Stimulated activated memory B cell treated with anti-CD40 and anti-IgM and Interleukin-4, amounts not matched to agents 10 μg/mL and 1 μg/mL and 100 μg/mL, for 72 hours (primary cell): ENCODE measurements at places on chromosomes 11 and 22.

GRCh38 chr22:43185860-43186261 lies 1.1 kb downstream of the TTLL12 start:
- ATAC-seq: no peak

DNA sequence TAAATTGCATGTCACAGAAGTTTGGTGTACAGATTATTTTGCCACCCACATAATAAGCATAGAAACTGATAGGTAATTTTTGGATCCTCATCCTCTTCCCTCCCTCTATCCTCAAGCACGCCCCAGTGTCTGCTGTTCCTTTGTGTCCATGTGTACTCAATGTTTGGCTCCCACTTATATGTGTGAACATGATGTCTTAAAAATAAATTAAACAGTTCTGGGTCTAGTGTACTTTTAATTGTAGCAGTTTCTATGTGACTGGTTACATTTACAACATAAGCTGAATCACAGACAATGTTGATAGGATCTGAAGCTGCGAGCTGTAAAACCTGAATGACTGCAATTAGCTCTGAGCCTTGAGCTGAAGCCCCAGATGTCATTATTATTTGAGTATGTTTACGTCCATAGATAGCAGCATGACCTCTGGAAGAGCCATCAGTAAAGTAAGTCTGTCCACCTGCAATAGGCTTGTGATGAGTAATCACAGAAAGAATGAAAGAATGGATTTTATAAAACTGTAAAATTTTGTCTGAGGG lies 29.7 kb downstream of the OR10A6 start:
- no peak for ATAC-seq

GRCh38 chr11:69383372-69384250 lies 89.7 kb downstream of the MYEOV start:
- ATAC-seq: no peak

DNA sequence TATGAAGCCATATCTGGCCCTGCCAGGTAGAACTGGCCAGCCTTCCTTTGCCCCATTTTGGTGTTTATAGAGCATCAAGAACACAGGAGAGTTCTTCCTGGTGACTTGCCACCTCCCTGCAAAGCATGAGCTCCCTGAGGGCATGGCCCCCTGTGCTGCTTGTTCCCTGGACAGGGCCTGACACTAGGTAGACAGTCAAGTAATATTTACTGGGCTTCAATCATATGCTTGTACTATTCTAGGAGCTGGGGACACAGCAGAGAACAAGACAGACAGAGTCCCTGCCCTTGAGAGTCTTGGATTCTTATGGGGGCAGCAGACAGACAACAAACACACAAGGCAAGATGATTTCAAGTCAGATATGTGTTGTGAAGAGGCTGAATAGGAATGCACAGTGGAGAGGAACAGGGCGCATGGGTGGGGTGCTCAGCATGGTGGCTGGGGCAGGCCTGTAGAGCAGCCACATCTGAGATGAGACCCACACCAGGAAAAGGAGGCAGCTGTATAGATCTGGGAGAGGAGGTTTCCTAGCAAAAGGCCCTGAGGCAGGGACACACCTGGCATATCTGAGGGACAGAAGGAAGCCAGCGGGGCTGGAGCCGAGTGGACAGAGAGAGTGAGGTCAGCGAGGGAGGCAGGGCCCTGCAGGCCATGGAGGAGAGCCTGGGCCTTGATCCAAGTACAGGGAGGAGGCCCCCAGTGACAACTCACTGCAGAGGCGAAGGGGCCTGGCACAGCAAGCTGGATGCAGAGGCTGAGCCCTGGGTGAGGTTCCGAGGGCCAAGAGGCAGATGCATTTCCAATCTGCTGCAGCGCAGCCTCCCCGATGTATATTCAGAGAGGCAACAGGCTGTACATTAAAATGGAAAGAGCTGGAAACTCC lies 10.2 kb upstream of the CBX6 start:
- no peak for ATAC-seq

DNA sequence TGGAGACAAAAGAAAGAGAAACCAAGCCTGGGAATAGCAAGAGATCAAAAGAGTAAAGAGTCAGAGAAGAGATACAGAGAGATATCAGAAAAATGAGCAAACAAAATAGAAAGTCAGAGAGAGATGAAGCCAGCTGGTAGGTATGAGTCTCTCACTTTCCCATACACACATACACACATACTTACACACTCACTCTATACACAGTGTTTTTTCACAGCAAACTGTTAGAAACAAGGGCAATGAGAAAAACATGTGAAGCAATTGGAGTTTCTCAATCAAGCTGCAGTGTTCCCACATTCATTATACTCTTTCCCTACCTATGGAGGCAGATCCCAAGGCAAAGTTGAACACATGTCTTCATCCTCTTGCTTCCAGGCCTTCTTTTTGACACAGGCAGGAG lies 2.6 kb upstream of the NLRP10 start:
- no peak for ATAC-seq

DNA sequence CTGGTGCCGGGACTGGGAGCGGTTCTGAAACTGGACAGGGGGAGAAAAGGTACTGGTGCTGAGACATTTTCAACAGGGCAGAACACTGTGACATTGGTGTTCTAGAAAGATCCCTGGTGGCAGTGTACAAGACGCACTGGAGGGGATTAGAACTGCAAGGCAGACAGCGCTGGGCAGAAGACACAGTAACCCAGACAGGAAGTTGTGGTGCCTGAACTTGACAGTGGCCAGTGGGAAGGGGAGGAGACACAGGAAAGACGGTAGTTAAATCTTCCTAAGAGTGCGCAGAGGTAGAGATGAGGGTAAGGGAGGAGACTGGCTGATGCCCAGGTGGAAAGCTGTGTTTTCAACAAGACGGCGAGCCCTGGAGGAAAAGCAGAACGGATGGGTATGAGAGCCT lies 24.5 kb downstream of the FAM227A start:
- no peak for ATAC-seq

- no peak for ATAC-seq
Measured at GRCh38 chr11:120646206-120646605, 134.7 kb downstream of the GRIK4 start.

DNA sequence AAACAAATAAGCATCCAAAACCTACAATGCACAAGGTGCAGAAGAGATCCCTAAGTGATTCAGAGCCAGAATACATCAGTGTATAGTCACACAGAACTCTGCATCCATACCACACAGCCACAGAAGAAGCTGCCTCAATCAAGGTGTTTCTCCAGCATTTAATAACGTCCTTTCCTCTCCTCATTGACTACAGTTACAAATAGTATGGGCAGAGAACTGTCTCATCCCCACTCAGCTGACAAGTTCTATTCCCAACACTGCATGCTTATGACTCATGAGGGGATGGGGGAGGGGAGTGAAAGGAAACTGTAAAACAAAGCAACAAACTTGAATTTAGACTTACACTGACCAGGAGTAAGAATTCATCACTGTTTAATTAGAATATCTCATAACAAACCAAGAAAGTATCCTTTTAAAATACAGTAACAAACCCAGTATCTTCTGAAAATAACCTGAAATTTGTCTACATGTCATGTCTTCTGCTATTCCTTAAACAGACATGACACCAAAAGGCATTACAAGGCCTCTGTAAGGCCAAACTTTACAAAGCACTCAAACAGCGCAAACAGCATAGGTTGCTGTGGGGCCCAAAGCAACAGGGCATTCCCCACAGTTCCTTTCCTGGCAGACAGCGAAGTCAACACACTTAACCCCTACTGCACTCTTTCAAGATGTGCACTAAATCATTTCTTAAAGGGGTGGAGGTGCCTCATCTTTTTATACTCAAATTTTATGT lies 29.3 kb downstream of the CELF1 start:
- peak; percentile 86 for ATAC-seq

DNA sequence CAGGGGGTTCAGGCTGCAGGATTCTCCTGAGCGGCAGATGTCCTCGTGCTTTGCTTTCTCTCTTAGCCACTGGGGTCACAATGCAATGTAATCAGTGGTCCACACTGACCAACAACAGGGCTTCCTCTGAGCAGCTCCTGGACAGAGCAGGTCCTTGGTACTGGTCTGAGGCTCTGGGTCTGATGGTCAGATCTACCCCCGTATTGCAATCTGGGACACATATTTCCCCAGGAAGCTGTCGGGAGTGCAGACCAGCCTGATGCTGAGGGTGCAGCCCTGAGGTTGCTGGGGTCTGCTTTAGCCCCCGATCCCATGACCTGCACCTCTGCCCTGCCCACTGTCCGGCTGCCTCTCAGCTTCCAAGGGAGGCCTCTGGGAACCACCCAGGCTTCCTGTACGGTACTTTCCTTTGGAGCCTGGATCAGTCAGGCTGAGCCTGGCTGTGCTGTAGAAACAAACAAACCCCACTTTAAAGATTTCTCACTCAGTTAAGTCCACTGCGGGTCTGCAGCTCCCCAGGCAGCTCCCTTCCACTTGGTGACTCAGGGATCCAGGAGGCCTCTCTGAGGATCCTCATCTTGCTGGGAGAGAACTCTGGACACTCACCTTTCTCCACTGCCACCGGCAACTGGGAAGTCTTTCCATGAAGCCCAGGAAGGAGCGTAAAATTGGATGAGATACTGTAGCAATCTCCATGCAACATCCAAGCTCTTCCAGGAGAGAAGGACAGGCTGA lies 1046.6 kb downstream of the TBC1D22A start:
- ATAC-seq: no peak

DNA sequence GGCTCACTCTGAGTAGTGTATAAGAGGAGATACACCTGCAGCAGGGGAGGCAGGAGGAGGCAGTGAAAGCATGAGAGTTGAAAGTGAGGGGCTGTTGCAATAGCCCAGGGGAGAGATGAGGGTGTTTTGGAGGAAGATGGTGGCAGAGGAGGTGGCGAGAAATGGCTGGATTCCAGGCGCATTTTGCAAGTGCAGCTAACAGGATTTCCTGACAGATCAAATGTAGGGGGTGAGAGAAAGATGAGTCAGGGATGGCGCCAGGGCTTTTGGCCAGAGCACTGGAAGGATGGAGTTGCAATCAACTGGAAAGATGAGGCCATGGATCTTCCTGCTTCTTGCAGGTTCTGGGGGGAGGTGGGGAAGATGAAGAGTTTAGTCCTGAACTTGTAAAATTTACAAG lies 16.8 kb upstream of the TSPAN18 start:
- ATAC-seq: no peak

- ATAC-seq: no peak
Measured at GRCh38 chr22:39931251-39931650, 28.9 kb upstream of the TMA7B start.

DNA sequence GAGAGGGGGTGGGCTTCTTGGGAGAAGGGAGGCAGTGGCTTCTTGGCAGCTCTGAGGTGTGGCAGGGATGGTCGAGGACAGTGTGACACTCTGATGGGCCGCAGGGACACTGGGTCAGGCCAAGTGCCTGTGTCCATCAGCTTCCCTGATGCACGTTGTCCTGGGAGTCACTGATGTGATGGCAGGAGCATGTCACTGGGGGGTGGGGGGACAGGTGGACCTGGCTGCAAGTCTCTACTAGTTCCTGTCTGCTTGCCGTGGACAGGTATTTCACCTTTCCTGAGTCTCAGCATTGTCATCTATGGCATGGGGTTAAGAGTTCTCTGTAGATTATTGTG lies 592.9 kb downstream of the TBC1D22A start:
- no peak for ATAC-seq

GRCh38 chr11:126254819-126255218 lies 13.9 kb downstream of the SRPRA start:
- ATAC-seq: no peak

GRCh38 chr11:59756558-59756840 lies 1.3 kb downstream of the STX3 start:
- ATAC-seq: no peak

- peak; percentile 70 for ATAC-seq
Measured at GRCh38 chr22:23137905-23138561, 3.8 kb downstream of the RSPH14 start.

GRCh38 chr11:39144351-39145130 lies 2314.9 kb downstream of the LRRC4C start:
- ATAC-seq: no peak

DNA sequence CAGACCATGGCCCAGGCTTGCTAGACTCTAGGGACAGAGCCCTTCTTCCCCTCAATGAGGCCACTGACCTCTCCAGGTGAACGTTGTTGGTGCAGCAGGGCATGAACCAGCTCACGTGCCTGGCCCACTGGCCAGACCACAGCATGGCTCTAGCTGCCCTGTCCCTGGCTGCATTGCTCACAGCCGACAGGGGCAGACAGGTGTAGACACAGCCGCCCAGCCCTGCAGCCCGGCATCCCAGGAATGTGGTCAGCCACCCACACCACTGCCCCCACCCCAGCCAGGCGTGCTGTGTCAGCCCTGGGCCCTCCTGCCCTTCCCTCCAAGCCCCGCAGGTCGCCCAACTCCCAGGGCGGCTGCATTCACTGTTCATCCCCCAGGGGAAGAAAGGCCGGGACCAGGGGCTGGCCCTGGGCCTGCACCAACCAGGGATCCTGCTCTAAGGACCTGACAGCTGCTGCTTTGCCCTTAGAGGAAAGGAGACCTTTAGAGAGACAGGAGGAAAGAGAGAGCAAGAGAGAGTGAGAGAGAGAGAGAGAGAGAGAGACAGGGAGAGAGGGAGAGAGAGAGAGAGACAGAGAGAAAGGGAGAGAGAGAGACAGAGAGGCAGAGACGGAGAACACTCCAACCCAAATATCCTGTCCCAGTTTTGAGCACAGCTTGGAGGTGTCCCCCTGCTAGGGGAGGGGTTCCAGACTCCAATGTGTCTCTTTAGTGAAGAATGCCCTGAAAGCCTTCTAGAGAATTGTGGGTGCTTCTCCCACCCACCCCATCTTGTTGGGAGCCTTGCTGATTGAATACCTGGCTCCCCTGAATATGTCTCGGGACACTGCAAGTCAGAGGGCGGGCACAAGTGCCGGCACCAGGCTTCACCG lies 44.2 kb upstream of the LINC01488 start:
- ATAC-seq: no peak

GRCh38 chr11:63242089-63242781 lies 1.2 kb downstream of the SLC22A25 start:
- no peak for ATAC-seq

DNA sequence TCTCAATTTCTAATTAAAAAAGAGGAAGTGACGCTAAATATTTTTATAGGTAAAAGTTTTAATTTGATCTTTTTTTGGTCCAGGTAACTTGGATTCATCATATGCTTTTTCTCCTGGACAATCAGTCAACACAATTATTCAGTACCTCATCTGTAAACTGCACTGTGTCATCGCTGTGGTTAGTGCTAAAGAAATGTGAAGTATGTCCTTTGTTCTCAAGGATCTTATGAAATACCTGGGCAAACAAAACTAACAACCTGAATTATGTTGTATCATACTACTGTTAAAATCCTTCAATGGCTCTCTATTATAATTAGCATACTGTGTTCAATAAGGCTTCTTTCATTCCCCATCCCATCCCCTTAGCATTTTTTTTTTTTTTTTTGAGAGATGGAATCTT lies 19.9 kb upstream of the SCN3B start:
- no peak for ATAC-seq

- no peak for ATAC-seq
Measured at GRCh38 chr22:39731481-39731880, 160.9 kb downstream of the CACNA1I start.

- ATAC-seq: no peak
Measured at GRCh38 chr11:12160680-12161079, 50.3 kb downstream of the MICAL2 start.

- ATAC-seq: no peak
Measured at GRCh38 chr11:34523053-34523452, 9.5 kb upstream of the ELF5 start.
